ENCODE measurements at places on chromosomes 7 and 10.

GRCh38 chr10:126525326-126525725 is 137.0 kb upstream of the ADAM12 start:
- DNase-seq: no peak

- DNase-seq: no peak
Measured at GRCh38 chr7:27237735-27238334, 4.8 kb upstream of the EVX1 start.

DNA sequence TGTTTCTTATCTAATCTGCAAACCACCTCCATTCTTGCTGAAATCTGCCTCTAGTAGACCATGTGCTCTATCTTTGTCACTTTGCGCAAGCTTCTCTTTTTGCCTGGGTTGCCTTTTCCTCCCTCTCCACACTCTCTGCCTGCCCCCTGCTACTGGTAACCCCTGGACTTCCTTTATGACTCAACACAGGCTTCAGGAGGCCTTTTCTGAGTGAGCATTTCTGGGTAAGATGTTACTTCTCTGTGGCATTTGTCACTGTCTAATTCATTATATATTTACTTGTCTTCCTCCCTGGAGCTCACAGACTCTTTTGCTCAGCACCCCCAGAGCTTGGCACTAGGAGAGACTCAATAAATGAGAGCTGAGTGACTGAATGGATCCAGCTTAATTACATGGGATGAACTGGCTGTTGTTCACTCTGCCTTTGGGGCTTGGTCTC is 8.4 kb downstream of the GOLGA7B start:
- no peak for DNase-seq

DNA sequence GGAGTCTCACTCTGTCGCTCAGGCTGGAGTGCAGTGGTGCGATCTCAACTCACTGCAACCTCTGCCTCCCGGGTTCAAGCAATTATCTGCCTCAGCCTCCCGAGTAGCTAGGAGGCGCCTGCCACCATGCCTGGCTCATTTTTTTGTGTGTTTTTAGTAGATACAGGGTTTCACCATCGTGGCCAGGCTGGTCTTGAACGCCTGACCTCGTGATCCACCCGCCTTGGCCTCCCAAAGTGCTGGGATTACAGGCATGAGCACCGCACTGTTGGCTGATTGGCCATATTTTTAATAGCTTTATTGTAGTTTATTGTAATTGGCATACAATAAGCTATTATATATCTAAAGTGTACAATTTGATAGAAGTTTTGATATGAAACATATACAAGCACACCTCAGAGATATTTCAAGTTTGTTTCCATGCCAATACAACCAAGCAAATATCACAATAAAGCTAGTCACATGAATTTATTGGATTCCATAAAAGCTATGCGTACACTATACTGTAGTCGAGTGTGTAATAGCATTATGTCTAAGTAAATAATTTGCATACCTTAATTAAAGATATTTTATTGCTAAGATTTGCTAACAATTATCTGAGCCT is 5.6 kb downstream of the PLEKHS1 start:
- no peak for DNase-seq

DNA sequence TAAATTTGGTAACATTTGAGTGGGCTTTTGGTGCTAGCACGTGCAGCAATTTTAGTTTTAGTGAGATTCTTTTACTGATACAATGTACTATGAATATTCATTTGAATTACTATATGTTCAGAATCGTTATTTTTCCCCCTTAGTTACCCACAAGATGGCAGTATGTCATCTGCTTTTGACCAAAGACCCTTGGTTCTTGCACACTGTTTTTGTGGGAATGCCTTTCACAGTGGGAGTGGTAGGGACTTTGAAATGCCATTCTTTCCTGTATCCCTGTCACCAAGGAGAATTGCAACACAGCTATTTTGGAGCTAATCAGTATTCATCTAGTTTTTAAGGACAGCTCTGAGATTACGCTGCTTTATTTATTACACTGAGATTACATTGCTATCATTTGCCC is 40.6 kb downstream of the SEC23IP start:
- DNase-seq: no peak

DNA sequence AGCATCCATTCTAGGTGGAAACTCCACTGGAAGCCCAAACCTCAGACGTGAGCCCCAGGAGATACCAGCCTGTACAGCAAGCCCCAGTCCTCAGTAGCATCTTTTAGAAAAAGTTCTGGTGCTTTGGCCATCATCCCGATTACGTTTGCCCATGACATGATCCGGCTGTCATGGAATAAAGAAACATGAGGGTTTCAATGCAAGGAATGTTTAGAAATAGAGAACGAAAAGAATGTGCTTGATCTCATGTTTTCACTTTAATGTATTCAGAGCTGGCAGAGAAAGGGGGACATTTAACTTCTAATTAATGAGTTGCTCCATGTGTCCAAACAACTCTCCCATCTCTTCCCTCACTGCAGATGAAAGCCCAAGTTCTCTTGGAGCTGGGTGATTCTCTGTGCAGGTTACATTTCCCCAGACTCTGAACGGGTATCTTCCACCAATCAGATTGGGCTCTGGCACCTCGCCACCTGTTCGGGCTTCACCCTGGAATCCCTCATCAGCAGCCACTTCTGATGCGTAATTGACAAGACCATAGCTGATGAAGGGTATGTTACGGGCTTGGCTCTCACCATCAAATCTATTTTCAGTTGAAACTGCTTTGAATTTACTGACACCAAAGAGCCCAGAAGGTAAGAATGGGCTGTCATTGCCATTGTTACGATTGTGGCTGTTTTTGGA is 165.3 kb downstream of the PLXNA4 start:
- no peak for DNase-seq

- no peak for DNase-seq
Measured at GRCh38 chr7:151334628-151335027, 7.0 kb upstream of the NUB1 start.

GRCh38 chr7:114151777-114152176 is 233.0 kb upstream of the PPP1R3A start:
- DNase-seq: no peak

DNA sequence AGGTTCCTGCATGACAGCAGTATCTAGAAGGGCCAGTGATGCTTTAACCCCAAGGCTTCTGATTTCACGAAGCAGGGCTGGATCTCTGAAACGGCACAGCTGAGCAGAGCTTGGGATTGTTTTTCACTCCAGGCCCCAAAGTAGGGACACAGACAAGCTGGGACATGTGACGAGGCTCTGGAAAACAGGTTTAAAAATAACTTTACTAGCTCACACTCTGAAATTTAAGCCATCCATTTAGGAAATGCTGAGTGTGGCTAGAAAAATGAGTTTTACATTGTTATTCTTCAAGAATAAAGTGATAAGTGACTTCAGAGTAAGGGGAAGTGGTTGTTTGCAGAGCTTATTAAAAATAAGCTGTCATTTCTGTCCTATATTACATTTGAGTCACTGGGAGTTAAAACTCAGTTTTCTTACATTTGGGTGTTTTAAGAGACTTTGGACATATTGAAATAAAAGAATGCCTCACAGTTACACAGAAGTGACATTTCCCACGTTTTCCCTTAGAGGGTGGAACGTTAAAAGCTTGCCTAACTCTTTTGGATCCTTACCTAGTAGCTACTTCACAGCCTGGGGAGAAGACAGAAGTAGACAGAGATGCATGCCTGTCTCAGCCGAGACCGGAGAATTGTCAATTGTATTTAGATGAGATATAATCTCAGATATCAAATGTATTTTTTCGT is 107.8 kb downstream of the GALNT17 start:
- DNase-seq: no peak

- no peak for DNase-seq
Measured at GRCh38 chr7:84614821-84615501, 420.4 kb upstream of the SEMA3A start.

GRCh38 chr7:80498481-80499349 is 13.1 kb downstream of the GNAT3 start:
- DNase-seq: no peak

GRCh38 chr10:116146372-116147140 is 126.5 kb downstream of the GFRA1 start:
- no peak for DNase-seq

GRCh38 chr10:19935176-19935575 is 118.9 kb downstream of the PLXDC2 start:
- DNase-seq: no peak

DNA sequence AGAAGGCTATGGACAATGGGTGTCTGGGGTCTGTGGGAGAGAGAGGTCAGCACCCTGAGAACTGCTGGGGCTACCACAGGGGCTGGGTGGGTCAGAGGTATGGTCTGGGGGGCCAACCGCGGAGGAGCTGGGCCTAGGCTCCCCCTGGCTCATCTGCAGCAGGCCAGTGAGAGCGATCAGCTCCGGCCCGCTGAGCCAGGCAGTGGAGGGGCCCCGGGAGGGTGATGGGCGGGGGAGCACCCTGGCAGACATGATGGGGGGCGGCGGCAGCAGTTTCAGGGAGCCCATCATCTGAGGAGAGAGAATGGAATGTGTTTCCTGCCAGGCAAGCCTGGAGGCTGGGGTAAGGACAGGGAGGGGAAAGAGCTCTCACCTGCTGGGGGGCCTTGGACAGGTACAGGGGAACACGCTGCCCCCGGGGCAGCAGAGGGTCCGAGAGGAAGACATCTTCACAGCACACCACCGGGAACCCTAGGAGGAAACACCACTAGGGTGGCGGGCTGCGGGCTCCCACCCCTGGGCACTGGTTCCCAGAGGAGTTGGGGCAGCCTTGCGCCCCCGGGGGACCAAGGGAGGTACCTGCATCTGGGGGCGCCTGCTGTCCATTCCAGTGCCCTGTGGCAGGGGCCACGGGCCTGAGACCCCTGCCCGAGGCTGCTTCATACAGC is 1.3 kb downstream of the SAP25 start:
- DNase-seq: no peak

DNA sequence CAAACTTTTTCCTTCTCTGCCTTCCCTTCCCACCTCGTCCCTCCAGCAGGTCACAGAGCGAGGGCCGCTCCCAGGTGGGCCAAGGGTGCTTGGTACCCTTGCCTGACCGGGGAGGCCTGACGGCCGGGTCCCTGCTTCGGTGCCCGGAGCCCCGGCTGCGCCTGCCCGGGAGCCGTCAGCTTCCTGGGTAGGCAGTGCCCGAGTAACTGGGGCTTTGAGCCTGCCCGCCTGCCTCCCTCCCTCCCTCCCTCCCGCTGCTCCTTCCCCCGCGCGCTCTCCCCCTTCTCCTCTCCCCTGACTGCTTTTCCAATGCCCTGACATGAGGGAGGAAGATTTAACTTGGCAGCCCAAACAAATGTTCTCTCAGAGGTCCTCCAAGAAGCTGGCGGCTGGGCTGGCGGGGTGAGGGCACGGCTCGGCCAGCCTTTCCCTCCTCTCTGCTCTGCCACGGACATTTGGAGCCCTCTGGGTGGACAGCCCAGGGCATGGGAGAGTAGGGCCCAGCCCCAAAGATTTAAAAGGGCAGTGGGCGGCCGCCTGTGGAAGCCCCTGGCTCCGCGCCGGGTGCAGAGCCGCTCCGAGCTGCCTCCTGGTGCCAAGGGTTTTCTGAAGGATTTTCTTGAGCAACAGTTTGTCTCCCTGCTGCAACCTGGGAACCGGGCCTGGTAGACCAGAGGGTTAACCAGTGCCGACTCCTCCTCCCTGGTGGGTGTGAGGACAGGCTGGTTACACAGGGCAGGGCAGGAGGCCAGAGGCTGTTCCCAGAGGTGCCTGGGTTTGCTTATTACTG is 2.0 kb downstream of the ZMIZ1 start:
- no peak for DNase-seq

- DNase-seq: no peak
Measured at GRCh38 chr10:5411941-5412276, 448 bp upstream of the NET1 start.

GRCh38 chr7:89145801-89146200 is 350.3 kb upstream of the TEX47 start:
- DNase-seq: no peak

DNA sequence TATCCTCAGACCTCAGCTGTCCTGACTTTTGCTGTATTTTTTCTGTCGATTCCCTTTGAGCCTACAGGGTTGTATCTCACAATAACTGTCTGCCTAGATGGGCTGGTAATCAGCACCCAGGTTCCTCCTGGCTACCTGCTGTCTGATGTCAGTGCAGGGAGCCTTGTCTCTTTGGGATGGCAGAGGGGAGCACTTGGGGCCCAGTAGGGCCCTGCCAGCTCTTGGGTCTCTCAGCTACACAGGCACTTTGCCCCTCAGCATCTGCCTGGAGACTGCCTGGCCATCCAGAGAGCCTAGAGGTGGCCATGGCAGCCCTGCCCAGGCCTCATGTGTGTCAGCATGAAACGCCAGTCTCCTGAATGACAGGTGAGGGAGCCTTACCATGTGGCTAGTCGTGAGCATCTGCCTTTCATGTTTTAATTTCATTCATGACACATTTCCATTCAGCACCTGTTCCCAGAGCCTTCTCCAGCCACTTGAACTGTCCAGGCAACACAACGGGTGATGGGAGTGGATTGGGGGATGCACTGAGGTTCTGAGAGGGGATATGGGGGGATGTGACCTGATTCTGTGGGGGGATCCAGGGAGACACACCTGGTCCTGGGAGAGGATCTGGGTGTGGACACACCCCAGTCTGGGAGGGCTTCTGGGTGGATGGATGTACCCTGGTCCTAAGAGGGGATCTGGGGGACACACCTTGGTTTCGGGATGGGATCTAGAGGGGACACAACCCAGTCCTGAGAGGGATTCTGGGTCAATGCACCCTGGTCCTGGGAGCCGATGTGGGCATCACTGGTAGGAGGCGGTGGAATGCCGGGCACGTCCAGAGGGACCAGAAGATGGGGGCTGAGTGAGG is 21.9 kb downstream of the ADCY1 start:
- no peak for DNase-seq

DNA sequence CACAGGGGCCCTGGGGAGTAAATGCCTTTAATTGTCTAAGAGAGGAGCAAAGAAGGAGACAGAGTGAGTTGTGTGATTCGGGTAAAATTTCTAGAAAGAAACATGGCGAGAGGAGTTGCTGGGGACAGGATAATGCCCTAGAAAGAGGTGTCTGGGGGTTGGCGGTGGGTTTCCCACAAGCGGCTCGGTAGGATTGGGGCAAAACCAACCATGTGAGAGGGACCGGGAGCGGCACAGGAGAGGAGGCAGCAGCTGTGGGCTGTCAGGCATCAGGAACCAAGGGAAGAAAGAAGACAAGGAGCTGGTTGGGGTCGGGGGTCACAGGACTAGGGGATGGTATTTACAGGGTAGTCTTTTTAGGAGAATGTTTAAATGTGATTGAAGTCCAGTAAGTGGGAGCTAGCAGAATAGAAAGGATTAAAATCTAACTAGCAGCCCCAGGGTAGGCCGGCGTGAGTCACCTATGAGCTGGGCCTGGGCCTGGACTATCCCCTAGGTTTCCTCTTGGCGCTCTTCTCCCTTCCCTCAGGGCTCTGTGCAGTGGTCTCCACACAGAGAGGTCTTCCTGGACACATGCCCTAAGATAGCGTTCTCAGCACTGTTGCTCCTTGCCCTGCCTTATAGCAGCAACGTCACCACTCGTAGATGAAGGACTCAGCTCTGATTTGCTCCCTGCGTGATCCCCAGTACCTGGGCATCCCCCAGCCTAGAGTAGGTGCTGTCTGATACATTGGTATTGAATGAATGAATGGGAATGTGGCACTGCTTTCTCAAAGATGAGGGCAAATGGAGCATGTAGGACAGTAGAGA is 32.6 kb downstream of the IKZF1 start:
- DNase-seq: peak; percentile 47

- DNase-seq: no peak
Measured at GRCh38 chr7:155693826-155694225, 49.4 kb downstream of the RBM33 start.

- DNase-seq: no peak
Measured at GRCh38 chr10:33719005-33719703, 384.7 kb upstream of the NRP1 start.

- DNase-seq: no peak
Measured at GRCh38 chr7:85115006-85115405, 71.8 kb downstream of the SEMA3D start.

- DNase-seq: no peak
Measured at GRCh38 chr7:711093-711921, 15.2 kb upstream of the DNAAF5 start.

GRCh38 chr10:110361800-110362456 is 57.2 kb upstream of the SMNDC1 start:
- DNase-seq: no peak

All from CD4-positive, alpha-beta T cell treated with Interleukin-6 at 100 ng/mL for 8 hours (primary cell).